Stimulated activated CD4-positive, alpha-beta T cell treated with anti-CD3 and anti-CD28 coated beads, Interleukin-2, amount 100 ng/mL, for 4 hours (primary cell): ENCODE measurements at places on chromosomes 11 and 22.

DNA sequence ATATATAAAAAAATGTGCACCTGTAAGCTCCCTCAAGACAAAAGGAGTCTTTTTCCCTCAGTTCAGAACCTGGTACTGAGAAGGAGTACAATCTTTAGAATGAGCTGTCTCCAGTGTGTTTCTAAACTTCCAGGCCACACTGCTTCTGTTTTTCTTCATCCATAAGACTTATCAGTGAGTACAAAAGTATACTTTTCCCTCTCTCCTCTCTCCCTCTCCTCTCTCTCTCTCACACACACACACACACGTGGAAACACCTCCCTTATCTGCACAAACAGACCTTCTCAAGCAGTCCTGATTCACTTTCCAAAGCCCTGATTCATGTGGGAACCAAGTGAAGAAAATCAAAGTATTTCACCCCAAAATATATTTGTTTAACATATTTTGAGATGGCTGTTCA, 220.7 kb upstream of the UBASH3B start:
- no peak for DNase-seq

GRCh38 chr11:125136001-125136400, 24.6 kb upstream of the TMEM218 start:
- DNase-seq, result no peak

- no peak for DNase-seq
Measured at GRCh38 chr11:38598418-38598817, 2000.4 kb upstream of the RAG2 start.

DNA sequence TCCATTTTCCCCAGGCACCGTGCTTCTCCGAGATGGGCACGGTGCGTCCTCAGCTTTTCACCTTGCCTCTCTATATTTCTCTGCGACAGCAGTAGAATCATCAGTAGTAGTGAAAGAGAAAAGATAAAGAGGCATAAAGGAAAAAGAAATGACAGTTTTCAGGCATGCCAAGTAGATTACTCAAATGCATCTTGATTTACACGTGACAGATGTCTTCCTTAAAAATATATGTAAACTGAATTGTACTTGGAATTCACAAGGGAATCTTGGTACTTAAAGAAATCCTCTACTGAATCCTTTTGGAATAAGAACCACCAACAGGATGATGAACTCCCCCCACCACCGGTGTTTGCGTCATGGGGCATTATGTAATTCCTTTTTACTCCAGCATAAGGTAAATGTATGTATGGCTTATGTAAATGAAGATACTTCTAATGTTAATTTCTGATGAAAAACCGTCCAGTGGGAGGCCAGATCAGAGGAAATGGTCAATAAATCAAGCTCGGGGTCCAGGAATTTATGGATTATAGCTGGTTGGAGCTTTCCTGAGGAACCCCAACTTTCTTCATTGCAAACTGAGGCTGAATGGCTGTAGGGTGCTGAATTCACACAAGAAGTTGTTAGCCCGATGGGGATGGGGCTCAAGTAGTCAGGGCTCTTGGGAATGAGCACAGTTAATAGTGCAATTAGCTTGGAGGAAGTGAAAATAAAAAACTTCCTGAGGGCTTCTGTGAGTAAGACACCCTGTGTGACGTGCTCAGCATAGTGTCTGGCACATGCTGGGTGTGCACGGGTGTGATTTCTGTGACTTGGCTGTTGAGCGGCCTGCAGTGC, 630.4 kb downstream of the OPCML start:
- DNase-seq, result no peak

GRCh38 chr11:46639197-46639839, 22.0 kb downstream of the ATG13 start:
- DNase-seq, result no peak

DNA sequence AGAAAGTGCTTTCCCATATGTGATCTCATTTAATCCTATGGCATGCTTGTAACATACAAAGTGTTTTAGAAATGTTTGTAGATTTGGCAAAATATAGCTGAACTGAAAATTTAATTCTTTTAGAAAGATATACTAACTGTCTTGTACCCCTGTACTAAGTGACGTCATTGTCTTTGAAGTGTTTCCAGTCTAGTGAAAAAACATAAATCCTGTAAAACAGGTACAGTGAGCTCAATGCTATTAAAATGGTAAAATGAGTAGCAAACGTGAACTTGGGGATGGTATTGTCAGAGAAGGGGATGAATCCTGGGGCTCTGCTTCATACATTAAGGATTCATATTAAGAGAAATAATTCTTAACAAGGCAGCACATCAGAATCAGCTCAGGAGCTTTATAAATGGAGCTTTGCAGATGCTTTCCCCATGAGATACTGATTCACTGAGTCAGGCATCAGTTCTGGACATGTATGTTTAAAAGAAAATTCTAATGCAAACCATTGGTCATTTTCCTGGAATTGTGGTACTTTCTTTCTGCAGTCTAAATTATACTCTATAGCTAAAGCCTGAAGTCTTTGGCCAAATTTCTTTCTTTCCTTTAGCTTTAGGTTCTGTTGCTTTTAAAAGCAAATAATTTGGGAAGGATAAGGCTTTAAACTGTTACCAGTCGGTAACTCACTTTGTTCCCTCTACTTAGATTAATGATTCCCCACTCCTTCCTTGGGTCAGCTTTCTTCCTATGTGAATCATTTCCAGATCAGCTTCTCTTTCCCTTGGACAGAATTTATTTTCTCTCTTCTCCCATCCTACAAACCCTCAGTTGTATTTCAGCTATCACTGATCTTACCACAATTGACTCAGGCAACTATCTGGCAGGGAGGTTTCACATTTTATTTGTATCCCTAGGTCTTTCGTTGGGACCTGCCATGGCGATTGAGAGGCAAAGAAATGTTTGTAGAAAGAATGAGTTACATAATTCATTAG, 57.5 kb upstream of the DDI1 start:
- DNase-seq, result no peak

DNA sequence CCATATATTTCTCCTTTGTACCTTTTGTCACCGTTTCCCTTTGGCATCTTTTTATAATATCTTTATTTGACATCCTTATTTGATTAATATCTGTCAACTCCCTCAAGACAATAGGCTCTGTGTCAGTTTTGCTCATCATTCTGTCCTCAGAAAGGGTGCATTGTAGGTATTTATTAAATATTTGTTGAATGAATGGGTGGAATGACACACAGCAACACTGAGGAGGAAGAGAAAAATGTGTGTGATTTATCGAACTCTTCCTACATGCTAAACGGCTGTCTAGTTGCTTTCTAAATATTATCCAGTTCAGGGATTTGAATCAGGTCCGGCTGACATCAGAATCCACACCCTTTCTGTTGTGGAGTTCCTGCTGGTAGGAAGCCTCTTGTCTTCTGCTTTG, 98.2 kb downstream of the NAV2 start:
- DNase-seq, result no peak

DNA sequence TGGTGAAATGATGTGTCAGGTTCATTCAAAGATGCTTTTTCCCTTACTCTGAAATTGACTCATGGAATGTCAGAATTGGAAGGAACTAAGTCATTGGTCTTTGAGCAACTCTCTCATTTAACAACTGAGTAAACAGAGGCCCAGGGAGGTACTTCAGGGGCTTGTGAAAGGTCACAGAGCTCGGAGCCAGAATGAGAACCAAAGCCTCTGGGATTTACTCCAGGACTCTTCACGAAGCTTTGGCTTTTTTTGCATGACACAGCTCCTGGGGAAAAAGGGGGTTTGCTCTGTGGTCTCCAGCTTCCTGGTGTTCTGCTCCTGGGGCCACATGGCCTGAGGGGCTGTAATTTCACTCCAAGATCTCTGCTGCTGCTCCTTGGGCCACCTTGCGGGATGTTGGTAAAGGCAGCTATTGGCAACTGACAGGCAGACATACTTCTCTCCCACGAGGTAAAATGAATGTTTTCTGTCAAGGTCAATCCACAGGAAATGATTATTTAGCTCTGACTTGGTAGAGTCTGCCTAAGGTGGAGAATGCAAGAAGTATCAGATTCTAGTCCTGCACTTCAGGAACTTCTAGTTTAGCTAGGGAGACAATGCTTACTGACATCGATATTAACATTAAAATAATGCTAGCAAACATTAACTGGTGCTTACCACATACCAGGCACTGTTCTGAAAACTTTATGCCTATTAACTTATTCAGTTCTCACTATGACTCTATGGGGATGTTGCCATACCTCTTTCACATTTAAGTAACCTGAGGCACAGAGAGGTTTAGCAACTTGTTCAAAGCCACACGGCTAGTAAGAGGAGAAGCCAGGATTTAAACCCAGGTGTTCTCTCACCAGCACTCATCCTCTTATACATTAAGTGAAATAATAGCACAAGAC, 16.1 kb downstream of the PKNOX2 start:
- DNase-seq, result no peak
